Stimulated activated CD8-positive, alpha-beta memory T cell treated with anti-CD3 and anti-CD28 coated beads, Interleukin-7, amount 100 ng/mL, for 1 hour (primary cell): ENCODE measurements at places on chromosomes 4 and X.

DNA sequence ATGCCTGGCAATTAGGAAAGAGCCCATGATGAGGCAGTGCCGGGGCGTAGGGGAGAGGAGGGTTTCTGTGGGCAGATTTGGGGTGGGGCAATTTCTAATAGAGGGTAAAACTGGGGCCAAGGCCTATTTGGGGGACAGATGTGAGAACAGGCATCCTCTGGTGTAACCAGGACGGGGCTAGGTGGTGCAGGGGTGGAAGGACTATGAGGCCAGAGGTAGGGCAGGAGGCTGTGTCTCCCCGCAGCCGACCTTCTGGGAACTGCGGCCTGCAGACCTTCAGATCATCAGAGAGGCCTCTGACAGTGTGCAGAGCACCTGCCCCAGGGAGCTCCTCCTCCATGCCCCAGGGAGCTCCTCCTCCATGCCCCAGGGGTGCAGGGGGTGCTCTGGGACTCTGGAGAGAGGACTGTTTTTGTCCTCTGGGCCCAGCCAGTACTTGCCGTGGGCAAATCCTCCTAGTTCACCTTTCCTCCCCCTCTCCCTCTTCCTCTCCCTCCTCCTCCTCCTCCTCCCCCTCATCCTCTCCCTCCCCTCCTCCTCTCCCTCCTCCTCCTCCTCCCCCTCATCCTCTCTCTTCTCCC, 101.9 kb downstream of the SORCS2 start:
- no peak for DNase-seq

GRCh38 chr4:111961809-111962208, 183.4 kb upstream of the FAM241A start:
- no peak for DNase-seq

- no peak for DNase-seq
Observed at GRCh38 chrX:48942895-48943294, 14.5 kb downstream of the OTUD5 start.

GRCh38 chrX:24646745-24647182, 383 bp downstream of the PCYT1B start:
- no peak for DNase-seq

GRCh38 chr4:8439914-8440491, 520 bp downstream of the ACOX3 start:
- DNase-seq: no peak

DNA sequence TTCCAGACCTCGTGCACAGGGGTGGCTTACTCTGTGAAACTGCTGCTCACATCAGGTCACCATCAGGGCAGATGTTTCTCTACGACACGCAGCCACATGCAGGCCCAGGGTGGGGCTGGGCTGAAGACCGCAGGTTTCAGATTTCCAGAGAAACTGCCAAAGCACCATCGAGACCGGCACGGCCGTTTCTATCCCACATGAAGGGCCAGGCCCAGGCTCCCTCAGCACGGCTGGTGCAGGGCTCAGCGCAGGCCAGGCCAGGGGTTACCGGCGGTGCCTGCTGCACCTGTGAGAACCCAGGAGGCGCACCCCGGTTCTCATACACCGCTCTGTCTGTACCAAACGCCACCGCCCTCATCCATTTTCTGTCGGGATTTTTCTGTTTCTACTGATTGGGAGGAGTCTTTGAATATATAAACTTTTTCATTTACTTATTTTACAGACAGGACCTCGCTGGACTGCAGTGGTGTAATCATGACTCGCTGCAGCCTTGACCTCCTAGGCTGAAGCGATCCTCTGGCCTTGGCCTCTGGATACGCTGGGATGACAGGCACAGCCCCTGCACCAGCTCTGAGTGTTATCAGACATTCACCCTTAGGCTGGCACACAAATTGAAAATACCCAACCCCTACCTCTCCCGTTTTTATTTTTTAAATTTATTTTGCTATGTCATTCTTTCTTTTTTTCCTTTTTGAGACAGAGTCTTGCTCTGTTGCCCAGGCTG, 17.1 kb downstream of the CTBP1 start:
- no peak for DNase-seq

DNA sequence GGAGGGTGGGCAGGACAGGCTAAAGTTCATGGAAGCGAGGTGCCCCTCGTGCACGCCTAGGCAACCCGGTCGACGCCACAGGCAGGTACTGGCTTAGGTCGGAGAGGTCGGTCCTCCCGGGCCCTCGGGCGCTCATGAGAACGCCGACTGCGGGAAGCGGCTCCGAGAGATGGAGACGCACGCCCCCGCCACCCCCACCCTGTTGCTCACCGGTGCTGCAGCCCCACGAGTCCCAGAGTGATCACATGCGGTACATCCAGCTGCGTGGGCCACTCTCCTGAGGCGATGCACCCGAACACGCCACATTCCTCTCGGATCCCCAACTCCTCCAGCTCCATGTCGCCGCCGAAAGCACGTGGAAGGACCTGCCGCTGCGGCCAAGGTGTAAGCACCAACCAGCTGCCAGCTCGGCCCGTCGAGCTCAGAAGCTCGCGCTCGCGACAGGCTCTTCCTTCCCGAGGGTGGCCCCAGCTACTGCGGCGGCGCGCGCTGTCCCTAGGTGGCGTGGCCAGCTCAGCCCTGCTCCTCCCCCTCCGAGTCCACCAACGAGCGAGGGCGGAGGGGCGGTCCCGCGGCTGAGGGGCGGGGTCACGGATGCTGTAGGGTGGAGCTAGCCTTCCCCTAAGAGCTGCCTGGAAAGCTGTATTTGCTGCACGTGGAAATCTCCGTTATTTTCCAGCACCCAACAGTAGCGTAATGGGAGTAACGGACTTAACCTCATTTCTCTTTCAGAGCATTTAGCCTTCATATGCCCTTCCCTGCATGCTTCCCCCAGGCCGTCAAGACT, at the start of gene PPAT:
TSS of gene PPAT (minus strand) at position 476 of the 787 bp plus-strand sequence. CDS start at position 338, 138 bp downstream.
- DNase-seq: peak; percentile 97

DNA sequence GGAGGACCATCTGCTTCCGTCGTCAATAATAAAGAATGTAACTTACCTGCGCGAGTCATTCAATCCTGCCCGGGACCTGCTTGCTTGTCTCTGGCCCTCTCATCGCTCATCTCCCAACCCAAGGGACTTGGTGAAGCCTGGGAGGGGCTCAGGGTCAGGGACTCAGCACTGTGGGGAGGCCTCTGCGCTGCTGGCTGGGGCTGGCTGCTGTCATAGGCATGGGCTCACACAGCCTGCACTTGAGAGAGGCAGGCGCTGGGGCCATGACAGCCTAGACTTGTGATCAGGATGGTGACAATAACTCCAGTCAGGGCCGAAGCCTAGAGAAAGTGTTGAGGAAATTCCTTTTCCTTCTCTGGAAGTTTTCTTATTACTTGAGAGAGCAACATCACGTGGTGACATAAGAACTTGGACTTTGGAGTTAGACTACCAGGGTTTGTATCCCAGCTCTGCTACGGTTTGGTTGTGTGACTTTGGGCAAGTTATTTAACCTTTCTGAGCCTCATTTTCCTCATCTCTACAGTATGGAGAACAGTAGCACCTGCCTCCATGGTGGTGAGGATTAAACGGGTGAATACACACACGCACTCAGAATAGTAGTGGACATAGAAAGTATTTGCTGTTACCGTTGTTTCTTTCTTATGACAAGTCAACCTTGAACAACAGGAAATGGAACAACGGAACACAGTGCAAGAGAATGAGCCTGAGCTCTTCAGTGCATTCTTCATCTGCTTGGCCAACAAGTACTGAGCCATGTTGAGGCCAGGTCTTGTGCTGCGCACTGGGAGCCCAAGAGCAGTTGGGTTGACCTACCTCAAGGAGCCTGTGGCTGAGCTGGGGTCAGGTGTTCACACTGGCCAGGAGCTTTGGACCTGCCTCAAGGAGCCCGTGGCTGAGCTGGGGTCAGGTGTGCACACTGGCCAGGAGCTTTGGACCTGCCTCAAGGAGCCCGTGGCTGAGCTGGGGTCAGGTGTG, 60.5 kb downstream of the TBC1D14 start:
- DNase-seq: no peak

DNA sequence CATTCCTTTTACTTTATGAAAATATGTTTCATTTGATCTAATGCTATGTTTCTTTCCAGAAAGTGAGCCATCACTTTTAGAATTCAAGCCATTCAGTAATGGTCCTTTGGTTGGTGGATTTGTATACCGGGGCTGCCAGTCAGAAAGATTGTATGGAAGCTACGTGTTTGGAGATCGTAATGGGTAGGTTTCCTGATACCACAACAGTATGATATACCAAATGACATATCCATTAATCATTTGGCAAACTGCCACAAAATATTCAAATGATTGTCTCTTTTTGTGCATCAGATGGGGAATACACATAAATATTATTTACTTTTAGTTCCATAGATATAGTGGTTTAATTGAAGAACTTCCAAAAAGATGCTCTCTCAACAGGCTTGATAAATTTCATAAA, 68.2 kb downstream of the HHIP start:
- DNase-seq: no peak

DNA sequence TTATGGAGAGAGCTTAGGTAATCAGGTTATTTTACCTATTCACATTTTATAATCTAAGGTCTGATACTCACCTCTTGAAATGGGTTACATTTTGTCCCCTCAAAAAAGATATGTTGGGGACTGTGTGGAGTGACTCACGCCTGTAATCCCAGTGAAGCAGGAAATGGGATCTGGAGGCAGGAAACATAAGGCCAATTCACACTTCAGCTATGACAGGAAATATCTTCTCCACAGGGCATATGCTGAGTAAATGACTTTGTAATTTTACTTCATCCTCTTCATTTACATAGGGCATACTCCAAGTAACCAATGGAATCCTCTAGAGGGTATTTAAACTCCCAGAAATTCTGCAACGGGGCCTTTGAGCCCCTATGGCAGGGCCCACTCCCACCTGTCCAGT, 54.8 kb upstream of the ZMAT1 start:
- DNase-seq: no peak

DNA sequence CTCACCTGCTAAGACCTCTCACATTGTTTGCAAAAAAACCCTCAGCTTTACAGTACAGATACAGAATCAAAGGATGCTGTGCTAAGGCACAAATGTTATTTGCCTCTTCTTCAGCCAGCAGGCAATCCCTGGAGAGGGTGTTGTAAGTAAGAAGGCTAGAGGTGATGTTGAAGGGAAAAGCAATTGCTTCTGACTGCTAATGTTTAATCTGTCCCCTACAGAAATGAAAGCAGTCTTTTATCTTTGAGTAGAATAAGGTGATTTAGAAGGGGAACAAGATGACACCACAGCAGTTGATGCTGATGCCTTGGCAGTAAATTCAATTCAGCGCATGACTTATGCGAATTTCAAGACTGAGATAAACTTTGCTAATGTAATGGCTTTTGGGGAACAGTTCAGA, 1064.8 kb upstream of the IGFBP7 start:
- no peak for DNase-seq

GRCh38 chr4:102715057-102715456, 45.7 kb downstream of the MANBA start:
- DNase-seq: no peak

- DNase-seq: no peak
Observed at GRCh38 chr4:5828005-5828391, 64.9 kb downstream of the CRMP1 start.

- DNase-seq: no peak
Observed at GRCh38 chr4:114839986-114840385, 241.4 kb downstream of the UGT8 start.

- DNase-seq: no peak
Observed at GRCh38 chrX:19987856-19988255, 3.0 kb downstream of the BCLAF3 start.

GRCh38 chr4:116724249-116724648, 361.1 kb downstream of the TRAM1L1 start:
- DNase-seq: no peak

DNA sequence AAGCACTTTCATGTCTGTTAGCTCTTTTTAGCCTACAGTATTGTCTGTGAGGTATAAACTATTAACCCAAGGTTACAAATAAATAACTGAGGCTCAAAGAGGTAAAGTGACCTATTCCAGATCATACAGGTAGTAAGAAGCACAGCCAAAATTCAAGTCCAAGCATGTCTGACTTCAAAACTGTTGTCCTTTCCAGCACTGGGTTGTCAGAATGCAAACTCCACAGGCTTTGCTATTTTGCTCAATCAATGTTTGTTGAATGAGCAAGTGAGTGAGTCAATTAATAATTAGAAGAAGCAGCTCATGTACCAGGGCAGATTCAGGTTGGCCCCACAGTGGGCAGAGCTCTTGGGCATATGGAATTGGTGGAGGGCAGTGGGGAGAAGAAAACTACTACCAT, 134.1 kb upstream of the ARHGEF9 start:
- DNase-seq: no peak
